ENCODE measurements at places on chromosomes 1 and 21. TPM values are rescaled to one million over a fixed set of nuclear protein-coding genes. Genes with fewer than 3 reads are reported as not detected.

The GBP4 gene
- total RNA-seq = not detected

The HES5 gene
- not detected for total RNA-seq

The MTARC1 gene
- 5.2 TPM for total RNA-seq

The TLCD4 gene
- total RNA-seq = 11.6 TPM

The STK40 gene
- 6.4 TPM for total RNA-seq

The THEMIS2 gene
- 0.41 TPM for total RNA-seq

The FAM72D gene
- total RNA-seq = 3.5 TPM

The SPOCD1 gene
- total RNA-seq = 0.93 TPM

The GPR157 gene
- total RNA-seq = 6.4 TPM

The IGSF8 gene
- total RNA-seq = 52.6 TPM

The LAD1 gene
- total RNA-seq = 3.6 TPM

The VCAM1 gene
- 0.10 TPM for total RNA-seq

The MAP1LC3C gene
- not detected for total RNA-seq

All from Caki2 (cell line).